ENCODE measurements at places on chromosomes 4 and X.

GRCh38 chr4:48121180-48121579 lies 12.9 kb downstream of the TXK start:
- DNase-seq: no peak

- DNase-seq: no peak
Observed at GRCh38 chrX:138240266-138240665, 471.3 kb downstream of the FGF13 start.

- DNase-seq: no peak
Observed at GRCh38 chr4:15006416-15007024, 4.2 kb downstream of the CPEB2 start.

DNA sequence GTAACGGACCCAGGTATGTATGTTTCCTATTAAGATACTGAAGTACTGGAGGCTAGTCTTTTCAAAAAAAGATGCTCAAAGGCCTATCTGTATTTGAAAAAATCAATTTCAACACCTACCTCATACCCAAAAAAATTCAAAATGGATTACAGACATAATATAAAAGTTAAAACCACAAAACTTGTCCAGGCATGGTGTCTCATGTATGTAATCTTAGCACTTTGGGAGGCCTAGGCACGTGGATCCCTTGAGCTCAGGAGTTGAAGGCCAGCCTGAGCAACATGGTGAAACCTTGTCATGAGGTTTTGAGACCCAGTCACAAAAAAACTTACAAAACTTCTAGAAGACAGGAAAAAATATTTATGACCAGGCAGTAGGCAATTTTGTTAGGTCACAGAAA lies 16.7 kb downstream of the RBMX start:
- DNase-seq: no peak

GRCh38 chr4:40292313-40292759 lies 42.8 kb upstream of the CHRNA9 start:
- DNase-seq: no peak

Data from activated naive CD4-positive, alpha-beta T cell treated with Interleukin-2 at 50 U/mL for 16 hours (primary cell).